ENCODE measurements at places on chromosomes 5 and 9. TPM values are rescaled to one million over a fixed set of nuclear protein-coding genes. Genes with fewer than 3 reads are reported as not detected.
A peak's percentile ranks its signal among the peaks of the same experiment; 100 is the strongest.

DNA sequence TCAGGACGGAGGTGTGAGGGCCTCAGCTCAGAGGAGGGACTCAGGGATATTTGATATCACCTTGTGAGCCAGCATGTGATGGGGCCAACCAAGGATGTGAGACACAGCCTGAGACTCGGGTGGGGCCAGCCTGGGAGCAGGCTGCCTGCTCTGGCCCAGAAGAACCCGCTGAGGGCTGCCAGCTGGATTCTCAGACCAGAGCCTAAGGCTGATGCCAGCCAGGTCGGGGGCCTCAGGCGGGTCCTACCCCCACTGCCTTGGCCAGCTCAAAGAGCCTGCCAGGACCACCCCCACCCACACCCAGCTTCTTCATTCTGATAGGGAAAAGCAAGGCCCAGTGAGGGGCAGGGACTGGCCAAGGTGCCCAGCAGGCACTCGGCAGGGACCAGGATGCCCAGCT lies 20.3 kb upstream of the DUSP1 start:
- peaks cover 23% of the 10 kb centered on the region for H3K4me1 ChIP-seq
- no peak for DNase-seq
- H3K4me3 ChIP-seq = no peak overlapping the region
- no peaks in the 10 kb centered on the region for H3K27me3 ChIP-seq
- no peak overlapping the region for H3K27ac ChIP-seq

CCNO gene
- 0.72 TPM for polyA plus RNA-seq

- no peak overlapping the region for H3K4me3 ChIP-seq
- H3K36me3 ChIP-seq = no peaks in the 10 kb centered on the region
- DNase-seq = no peak
- H3K27ac ChIP-seq = no peak overlapping the region
- no peaks in the 10 kb centered on the region for H3K4me1 ChIP-seq
Observed at GRCh38 chr9:133199648-133200321, 9.3 kb downstream of the OBP2B start.

DNA sequence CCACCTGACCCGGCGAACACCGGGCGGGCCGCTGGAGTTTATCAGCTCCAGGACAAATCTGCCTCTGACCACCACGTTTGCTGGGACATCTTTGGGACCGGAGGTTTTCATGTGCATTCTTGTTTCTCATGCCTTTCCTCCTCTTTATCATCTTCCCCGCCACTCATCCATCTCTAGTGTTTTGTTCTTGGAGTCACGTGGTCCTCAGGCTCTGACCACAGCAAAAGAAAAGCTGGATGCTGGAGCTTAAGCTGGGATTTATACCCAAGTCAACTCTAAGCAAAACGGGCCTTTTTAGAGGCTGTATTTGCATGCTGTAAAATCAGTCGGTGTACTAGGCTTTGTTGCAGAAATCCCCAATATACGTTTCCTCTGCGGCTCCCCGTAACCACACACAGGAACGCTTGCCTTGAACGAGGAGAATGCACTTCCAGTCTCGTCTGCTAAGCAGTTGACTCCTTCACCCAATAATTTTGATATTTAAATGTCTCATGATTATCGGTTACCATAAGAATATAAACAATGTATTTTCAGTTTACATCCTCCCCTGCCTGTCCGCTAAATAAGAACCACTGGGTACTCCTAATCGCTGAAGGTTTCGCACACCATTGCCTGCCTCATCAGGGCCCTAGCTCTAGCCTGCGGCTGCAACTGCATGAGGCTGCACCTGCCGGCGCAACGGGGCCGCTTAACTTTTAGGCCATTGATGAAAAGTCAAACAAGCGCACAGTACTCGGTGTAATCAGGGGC lies 560 bp upstream of the NDUFS6 start:
- H3K4me3 ChIP-seq = peak overlapping the region; percentile 56
- H3K27ac ChIP-seq = peak overlapping the region; percentile 94
- peaks cover 32% of the 10 kb centered on the region for H3K36me3 ChIP-seq
- H3K27me3 ChIP-seq = no peaks in the 10 kb centered on the region
- H3K4me1 ChIP-seq = peaks cover 38% of the 10 kb centered on the region

DNA sequence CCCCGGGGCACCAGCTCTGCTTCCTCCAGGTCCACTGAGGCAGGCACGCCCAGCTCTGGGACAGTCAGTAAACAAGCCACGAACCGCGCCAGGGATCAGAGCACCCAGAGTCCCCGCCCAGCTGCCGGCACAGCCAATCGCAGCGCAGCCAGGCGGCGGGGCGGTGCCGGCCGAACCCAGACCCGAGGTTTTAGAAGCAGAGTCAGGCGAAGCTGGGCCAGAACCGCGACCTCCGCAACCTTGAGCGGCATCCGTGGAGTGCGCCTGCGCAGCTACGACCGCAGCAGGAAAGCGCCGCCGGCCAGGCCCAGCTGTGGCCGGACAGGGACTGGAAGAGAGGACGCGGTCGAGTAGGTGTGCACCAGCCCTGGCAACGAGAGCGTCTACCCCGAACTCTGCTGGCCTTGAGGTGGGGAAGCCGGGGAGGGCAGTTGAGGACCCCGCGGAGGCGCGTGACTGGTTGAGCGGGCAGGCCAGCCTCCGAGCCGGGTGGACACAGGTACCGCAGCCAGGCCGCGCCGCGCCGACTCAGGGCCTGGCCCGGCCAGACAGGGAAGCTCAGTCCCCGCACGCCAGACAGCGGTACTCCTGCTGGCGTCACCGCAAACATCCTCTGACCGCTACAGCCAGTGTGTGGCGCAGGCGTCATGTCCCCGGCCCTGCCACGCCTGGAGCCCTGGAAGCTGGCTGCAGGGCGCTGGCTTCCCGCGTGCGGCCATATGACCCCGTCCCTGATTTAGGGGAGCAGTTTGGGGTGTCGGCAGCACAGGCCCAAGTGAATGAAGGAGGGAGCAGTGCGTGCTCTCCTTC lies at the start of gene CTSL:
Gene CTSL, plus strand, starts transcription at position 220 of the 810 bp plus-strand sequence. CDS start 1,485 bp downstream, outside the sequence.
- peak within 1 kb of the TSS; percentile 42 for H3K4me3 ChIP-seq
- no peaks in the 10 kb centered on the region for H3K4me1 ChIP-seq
- no peaks in the 10 kb centered on the region for H3K27me3 ChIP-seq
- DNase-seq = peak; percentile 85
- peak within 1 kb of the TSS; percentile 77 for H3K27ac ChIP-seq
- peaks cover 17% of the 10 kb centered on the region for H3K36me3 ChIP-seq
